ENCODE measurements at places on chromosomes 7 and 10. TPM values are rescaled to one million over a fixed set of nuclear protein-coding genes. Genes with fewer than 3 reads are reported as not detected.

DNA sequence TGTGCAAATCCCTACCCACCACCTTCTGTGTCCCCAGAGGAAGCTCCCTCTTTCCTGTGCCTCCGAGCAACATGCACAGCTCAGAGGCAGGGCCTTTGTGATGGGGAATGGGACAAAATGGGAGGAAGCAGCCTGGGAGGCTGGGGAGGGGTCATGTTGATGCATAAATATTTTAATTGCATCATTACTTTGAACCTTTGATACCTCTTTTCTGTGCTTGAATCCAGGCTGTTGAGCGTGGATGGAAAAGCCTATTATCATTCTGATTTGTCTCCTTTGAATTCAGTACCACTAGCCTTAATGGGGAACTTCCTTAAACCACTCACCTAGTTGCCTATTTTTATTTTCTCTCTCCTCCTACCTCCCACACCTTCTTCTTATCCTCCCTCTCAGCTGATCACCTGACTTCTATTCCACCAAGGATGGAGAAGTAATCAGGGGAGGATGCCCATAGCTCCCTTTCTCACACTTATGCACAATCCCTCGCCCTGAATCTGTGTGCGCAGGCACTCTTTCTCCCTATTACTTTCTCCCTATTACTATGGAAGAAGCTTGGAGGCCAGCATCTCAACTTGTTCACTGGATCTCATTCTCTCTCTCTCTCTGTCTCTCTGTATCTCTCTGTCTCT is 78.5 kb downstream of the SEC61G start:
- H3K27me3 ChIP-seq = no peaks in the 10 kb centered on the region
- H3K27ac ChIP-seq = no peak overlapping the region
- DNase-seq = no peak
- no peak overlapping the region for H3K4me3 ChIP-seq

Gene HOXA13
- not detected for total RNA-seq

Gene HOXA7
- not detected for total RNA-seq

- peak overlapping the region; percentile 19 for H3K4me3 ChIP-seq
- peaks cover 10% of the 10 kb centered on the region for H3K27me3 ChIP-seq
These were observed 26.2 kb upstream of the RASGEF1A start for GRCh38 chr10:43292755-43293676.

- no peaks in the 10 kb centered on the region for H3K36me3 ChIP-seq
- no peak overlapping the region for H3K4me3 ChIP-seq
- no peaks in the 10 kb centered on the region for H3K4me1 ChIP-seq
- no peak for DNase-seq
These were observed 204.7 kb downstream of the FGFR2 start for GRCh38 chr10:121393522-121393921.

Gene HPS6
- total RNA-seq = 25.5 TPM

DNA sequence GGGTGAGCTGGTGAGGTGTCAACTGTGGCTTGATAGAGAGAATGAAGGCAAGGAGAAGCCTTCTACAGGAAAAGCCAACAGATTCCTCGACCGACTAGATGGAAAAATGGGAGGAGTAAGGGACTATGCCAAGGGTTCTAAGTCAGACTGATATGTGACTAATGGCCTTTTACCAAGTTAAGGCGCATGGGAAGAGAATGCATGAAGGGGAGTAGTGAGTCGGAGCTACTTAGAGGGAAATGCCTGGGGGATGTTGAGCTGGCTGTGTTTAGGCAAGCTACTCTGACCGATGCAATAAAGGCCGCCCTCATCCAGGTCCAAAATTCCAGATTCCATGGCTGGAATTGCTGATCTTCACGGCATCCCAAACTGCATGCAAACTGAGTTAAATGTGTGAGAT is 48.2 kb downstream of the APBB1IP start:
- H3K27ac ChIP-seq = peak overlapping the region; percentile 98
- H3K36me3 ChIP-seq = peaks cover 17% of the 10 kb centered on the region
- H3K4me1 ChIP-seq = peaks cover 56% of the 10 kb centered on the region

- H3K4me1 ChIP-seq = peaks cover 50% of the 10 kb centered on the region
- DNase-seq = no peak
These were observed 3.8 kb downstream of the VPS41 start for GRCh38 chr7:38905056-38905759.

- H3K4me3 ChIP-seq = no peak overlapping the region
- no peaks in the 10 kb centered on the region for H3K36me3 ChIP-seq
- H3K27me3 ChIP-seq = peaks cover 2% of the 10 kb centered on the region
- H3K4me1 ChIP-seq = peaks cover 3% of the 10 kb centered on the region
- H3K27ac ChIP-seq = no peak overlapping the region
- DNase-seq = no peak
These were observed 46.8 kb downstream of the TBXAS1 start for GRCh38 chr7:139875821-139876241.

DNA sequence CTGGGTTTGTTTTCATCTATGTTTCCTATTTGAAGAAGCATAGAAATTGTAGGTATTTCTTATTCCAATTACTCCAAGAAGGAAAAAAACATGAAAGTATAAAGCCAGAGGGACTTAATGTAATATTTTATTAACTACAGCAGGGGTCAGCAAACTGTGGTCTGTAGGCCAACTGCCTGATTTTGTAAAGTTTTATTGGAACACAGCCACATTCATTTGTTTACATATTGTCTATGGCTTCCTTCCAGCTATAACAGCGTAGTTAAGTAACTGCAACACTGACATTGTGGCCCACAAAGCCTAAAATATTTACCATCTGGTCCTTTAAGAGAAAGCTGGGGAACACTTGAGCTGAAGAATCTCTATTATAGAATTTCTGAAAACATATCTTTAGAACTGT is 306.2 kb downstream of the BICC1 start:
- no peaks in the 10 kb centered on the region for H3K27me3 ChIP-seq
- no peak overlapping the region for H3K4me3 ChIP-seq
- DNase-seq = no peak

- H3K27me3 ChIP-seq = no peaks in the 10 kb centered on the region
- H3K4me1 ChIP-seq = no peaks in the 10 kb centered on the region
- DNase-seq = no peak
- no peak overlapping the region for H3K27ac ChIP-seq
- H3K4me3 ChIP-seq = no peak overlapping the region
- H3K36me3 ChIP-seq = no peaks in the 10 kb centered on the region
These were observed 154.1 kb downstream of the DGKB start for GRCh38 chr7:14748461-14748860.

Gene CYP2C19
- not detected for total RNA-seq

Gene ATP6V0A4
- total RNA-seq = not detected

Gene SP8
- total RNA-seq = not detected

Gene CLEC5A
- total RNA-seq = not detected

- no peak for DNase-seq
- H3K27ac ChIP-seq = no peak overlapping the region
- H3K27me3 ChIP-seq = peaks cover 3% of the 10 kb centered on the region
- no peaks in the 10 kb centered on the region for H3K36me3 ChIP-seq
These were observed 6.2 kb downstream of the FAM180A start for GRCh38 chr7:135742371-135742770.

Gene HPSE2
- total RNA-seq = not detected

DNA sequence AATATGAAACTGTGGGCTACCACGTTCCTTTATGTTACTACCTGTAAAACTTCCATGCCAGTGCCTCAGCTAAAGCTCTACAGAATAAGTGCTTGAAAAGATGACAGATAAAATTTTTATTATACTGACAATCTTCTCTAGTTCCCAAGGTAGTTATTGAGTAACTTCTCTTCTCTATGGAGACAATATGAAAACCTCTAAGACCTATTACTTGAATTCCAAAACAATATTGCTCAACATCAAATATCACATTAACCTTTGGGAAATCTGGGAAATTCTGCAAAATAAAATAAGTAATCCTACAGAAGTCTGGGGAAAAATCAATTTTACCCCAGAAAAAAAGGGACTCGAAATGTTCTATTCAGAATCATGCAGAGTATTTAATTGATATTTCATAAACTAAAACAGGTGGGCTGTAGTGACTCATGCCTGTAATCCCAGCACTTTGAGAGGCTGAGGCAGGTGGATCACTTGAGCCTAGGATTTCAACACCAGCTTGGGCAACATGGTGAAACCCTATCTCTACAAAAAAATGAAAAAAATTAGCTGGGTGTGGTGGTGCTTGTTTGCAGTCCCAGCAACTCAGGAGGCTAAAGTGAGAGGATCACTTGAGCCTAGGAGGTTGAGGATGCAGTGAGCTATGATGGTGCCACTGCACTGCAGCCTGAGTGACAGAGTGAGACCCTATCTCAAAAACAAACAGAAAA is 23.8 kb upstream of the ANK3 start:
- H3K4me1 ChIP-seq = peaks cover 13% of the 10 kb centered on the region
- DNase-seq = no peak
- no peak overlapping the region for H3K4me3 ChIP-seq
- H3K27ac ChIP-seq = no peak overlapping the region
- H3K36me3 ChIP-seq = no peaks in the 10 kb centered on the region

- no peak overlapping the region for H3K27ac ChIP-seq
- H3K36me3 ChIP-seq = peaks cover 34% of the 10 kb centered on the region
- H3K4me3 ChIP-seq = no peak overlapping the region
- H3K4me1 ChIP-seq = no peaks in the 10 kb centered on the region
- no peaks in the 10 kb centered on the region for H3K27me3 ChIP-seq
These were observed 44.7 kb upstream of the SUN1 start for GRCh38 chr7:787332-788240.

Gene PRPF18
- 22.9 TPM for total RNA-seq

Gene FKBP9
- 3.5 TPM for total RNA-seq

Gene ST8SIA6
- not detected for total RNA-seq

- no peak overlapping the region for H3K4me3 ChIP-seq
- no peaks in the 10 kb centered on the region for H3K36me3 ChIP-seq
- peaks cover 12% of the 10 kb centered on the region for H3K27me3 ChIP-seq
- H3K4me1 ChIP-seq = peaks cover 2% of the 10 kb centered on the region
- no peak for DNase-seq
These were observed 67.8 kb upstream of the NXPH1 start for GRCh38 chr7:8365499-8366110.

DNA sequence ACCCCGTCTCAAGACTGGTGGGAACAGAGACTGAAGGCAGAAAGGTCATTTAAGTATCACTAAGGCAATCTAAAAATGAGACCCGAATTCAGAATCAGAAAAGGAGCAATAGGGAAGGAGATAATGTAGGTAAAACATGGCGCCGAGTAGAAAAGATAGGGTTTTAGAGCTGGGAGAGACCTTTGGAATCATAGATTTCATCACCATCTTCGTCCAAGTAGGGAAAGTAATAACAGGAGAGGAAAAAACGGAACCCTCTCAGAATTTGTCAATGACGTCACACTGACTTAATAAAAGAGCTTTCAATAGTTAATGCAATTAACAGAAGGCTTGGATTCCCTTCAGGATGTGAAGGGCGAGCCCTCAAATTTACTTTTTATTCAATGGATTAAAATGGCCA is 1.0 kb upstream of the UBN2 start:
- no peak for DNase-seq
- peaks cover 17% of the 10 kb centered on the region for H3K27me3 ChIP-seq
- peaks cover 6% of the 10 kb centered on the region for H3K36me3 ChIP-seq
- peak overlapping the region; percentile 100 for H3K4me3 ChIP-seq
- no peak overlapping the region for H3K27ac ChIP-seq

Gene MOGAT3
- not detected for total RNA-seq

GRCh38 chr7:142332421-142332820 is 74.6 kb upstream of the PRSS58 start:
- no peak overlapping the region for H3K27ac ChIP-seq
- no peak for DNase-seq
- H3K4me3 ChIP-seq = no peak overlapping the region
- peaks cover 5% of the 10 kb centered on the region for H3K27me3 ChIP-seq
- no peaks in the 10 kb centered on the region for H3K36me3 ChIP-seq

GRCh38 chr10:55668326-55668922 is 692.6 kb downstream of the ZWINT start:
- H3K36me3 ChIP-seq = no peaks in the 10 kb centered on the region
- H3K27me3 ChIP-seq = no peaks in the 10 kb centered on the region
- H3K4me3 ChIP-seq = no peak overlapping the region
- H3K27ac ChIP-seq = no peak overlapping the region
- H3K4me1 ChIP-seq = no peaks in the 10 kb centered on the region
- DNase-seq = no peak

All from activated T-helper 2 cell treated with anti-CD3 and anti-CD28 coated beads, Interferon-gamma antibody, Interleukin-2, Interleukin-4, amounts not matched to agents 10 μg/mL and 5 μg/mL and 100 μg/mL, durations not matched to agents 14 hours and 24 hours and 36 hours (primary cell).